Thymus (tissue), 14 donors: ENCODE measurements at places on chromosomes 12 and 14.
A peak's percentile ranks its signal among the peaks of the same experiment; 100 is the strongest.

DNA sequence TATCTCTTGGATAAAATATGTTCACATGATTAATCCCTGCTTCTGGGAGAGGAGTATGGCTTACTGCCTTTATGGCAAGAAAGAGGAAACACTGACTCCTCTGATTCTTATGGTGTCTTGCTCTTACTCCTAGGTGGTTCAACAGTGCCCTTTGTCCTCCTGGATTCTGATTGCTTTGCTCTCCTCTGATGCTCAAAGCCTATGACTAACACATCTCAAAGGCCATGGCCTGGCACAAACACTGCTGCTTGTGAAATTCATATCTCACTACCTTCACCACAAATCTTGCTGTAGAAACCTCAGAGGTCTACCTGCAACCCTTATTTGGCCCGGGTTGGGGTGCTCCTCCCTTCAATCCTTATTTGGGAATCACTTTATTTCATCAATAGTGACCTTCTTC, 217.2 kb downstream of the C12orf50 start:
- no peaks in the 10 kb centered on the region for H3K36me3 ChIP-seq
- H3K4me1 ChIP-seq = no peaks in the 10 kb centered on the region
- H3K4me3 ChIP-seq = no peak overlapping the region
- H3K27ac ChIP-seq = no peak overlapping the region
- H3K27me3 ChIP-seq = no peaks in the 10 kb centered on the region

- no peak for DNase-seq
- no peak overlapping the region for H3K27ac ChIP-seq
- H3K36me3 ChIP-seq = peaks cover 28% of the 10 kb centered on the region
- no peaks in the 10 kb centered on the region for H3K27me3 ChIP-seq
These were observed 26.4 kb downstream of the ARG2 start for GRCh38 chr14:67646131-67646530.

DNA sequence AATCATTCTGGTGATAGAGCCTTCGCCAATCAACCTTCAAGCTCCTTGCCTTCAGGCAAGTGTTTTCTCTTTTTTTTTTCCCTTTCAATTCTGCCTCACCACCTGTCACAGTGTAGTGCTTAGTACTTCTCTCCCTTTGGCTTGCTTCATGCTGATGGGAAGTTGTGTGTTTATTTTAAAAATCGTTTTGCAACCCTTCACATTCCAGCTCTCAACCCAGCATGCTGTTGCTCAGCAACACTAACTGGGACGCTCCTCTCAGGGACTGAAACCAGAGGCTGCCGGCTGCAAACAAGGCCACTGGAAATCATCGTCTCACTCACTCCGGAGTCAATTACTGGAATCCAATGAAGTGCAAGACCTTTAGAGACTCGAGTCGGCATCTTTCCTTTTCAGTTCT, 342.7 kb downstream of the PRKD1 start:
- H3K27me3 ChIP-seq = no peaks in the 10 kb centered on the region
- H3K27ac ChIP-seq = no peak overlapping the region
- no peak overlapping the region for H3K4me3 ChIP-seq
- no peaks in the 10 kb centered on the region for H3K4me1 ChIP-seq
- DNase-seq = no peak

GRCh38 chr12:40032433-40033241, 73.2 kb downstream of the SLC2A13 start:
- H3K4me3 ChIP-seq = no peak overlapping the region
- no peaks in the 10 kb centered on the region for H3K36me3 ChIP-seq
- no peak overlapping the region for H3K27ac ChIP-seq
- no peaks in the 10 kb centered on the region for H3K27me3 ChIP-seq
- H3K4me1 ChIP-seq = no peaks in the 10 kb centered on the region

DNA sequence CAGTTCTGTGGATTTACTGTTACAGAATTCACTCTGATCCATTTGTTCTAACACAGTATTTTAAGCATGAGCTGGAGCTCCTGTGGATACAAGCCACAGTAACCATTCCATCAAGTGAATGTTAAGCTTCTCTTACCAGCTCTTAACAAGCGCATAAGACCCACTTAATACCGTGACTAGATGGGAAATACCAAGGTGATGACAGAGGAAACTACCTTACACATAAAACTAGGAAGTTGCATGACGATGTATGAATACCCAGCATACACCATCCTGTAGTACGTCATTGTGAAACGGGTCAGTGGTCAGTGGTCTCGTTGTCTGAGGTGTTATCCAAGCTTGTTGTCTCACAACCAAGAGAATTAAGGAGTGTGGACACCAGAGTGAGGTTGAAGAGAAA, 2.0 kb upstream of the GALC start:
- no peaks in the 10 kb centered on the region for H3K36me3 ChIP-seq
- H3K27ac ChIP-seq = peak overlapping the region; percentile 61
- no peak for DNase-seq
- H3K4me3 ChIP-seq = no peak overlapping the region
- no peaks in the 10 kb centered on the region for H3K27me3 ChIP-seq
- peaks cover 12% of the 10 kb centered on the region for H3K4me1 ChIP-seq

DNA sequence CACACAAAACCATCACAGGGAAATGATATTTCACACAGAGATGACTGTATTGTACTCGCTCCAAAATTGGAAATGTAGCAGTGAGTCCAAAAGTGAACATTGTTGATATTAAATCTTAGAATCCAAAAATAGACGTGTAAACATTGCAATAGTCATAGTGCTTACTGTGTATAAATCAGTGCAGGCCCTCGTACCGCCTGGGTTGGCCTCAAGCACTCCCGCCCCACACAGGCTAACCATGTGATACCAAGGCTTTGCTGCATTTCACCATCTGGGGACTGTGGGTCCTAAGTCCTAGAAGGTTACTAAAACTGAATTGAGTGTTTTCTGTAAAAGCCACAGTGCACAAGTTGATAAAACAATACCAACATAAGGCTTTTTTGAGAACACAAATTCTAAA, 107.3 kb downstream of the PPP2R5E start:
- no peak overlapping the region for H3K27ac ChIP-seq
- no peaks in the 10 kb centered on the region for H3K36me3 ChIP-seq
- no peak for DNase-seq
- H3K27me3 ChIP-seq = no peaks in the 10 kb centered on the region
- no peaks in the 10 kb centered on the region for H3K4me1 ChIP-seq

DNA sequence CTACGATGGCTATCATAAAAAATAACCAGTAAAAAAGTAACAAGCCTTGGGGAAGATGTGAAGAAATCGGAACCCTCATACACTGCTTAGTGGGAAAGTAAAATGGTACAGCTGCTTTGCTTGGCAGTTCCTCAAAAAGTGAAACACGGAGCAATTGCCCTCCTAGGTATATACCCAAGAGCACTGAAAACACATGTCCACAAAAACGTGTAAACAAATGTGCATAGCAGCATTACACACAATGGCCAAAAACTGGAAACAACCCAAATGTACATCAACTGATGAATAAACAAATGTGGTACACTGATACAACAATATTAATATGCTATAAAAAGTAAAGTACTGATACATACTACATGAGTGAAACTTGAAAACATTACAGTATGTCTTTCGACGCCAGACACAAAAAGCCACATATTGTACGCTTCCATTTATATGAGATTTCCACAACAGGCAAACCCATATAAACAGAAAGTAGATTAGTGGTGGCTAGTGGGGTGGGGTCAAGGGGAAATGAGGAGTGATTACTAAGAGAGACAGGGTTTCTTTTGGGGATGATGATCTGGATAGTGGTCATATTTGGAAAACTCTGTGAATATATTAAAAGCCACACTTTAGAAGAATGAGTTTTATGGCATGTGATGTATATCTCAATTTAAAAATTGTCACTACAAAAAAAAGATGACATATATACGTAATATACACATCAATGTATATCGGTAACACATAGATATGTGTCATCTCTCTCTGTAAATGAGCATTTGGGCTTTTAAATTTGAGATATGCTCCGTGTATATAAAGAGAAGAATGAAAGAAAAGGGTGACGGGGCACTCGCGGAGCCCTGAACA, 996 bp downstream of the SLC41A2 start:
- no peaks in the 10 kb centered on the region for H3K36me3 ChIP-seq
- H3K4me3 ChIP-seq = peak overlapping the region; percentile 1
- peaks cover 10% of the 10 kb centered on the region for H3K27me3 ChIP-seq
- H3K27ac ChIP-seq = no peak overlapping the region
- DNase-seq = no peak
- peaks cover 15% of the 10 kb centered on the region for H3K4me1 ChIP-seq

DNA sequence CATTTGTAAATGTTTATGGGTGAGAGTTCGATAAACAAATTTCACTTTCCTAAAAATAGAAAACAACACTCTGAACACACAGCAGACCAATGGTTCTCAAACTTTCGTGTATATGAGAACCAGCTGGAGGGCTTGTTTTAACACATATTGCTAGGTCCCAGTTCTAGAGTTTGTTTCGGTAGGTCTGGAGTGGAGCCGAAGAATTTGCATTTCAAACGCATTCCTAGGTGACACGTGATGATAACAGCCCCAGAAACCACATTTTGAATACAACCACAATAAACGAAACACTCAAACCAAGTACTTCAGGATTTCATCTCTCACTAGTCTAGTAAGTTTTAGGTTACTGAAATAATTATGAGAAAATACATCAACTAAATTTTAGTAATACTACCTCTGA, 17.1 kb downstream of the SEC23A start:
- H3K27ac ChIP-seq = no peak overlapping the region
- no peaks in the 10 kb centered on the region for H3K4me1 ChIP-seq
- no peak for DNase-seq
- H3K36me3 ChIP-seq = peaks cover 28% of the 10 kb centered on the region

GRCh38 chr14:95234426-95234825, 77.1 kb upstream of the DICER1 start:
- H3K36me3 ChIP-seq = no peaks in the 10 kb centered on the region
- H3K27me3 ChIP-seq = no peaks in the 10 kb centered on the region
- no peak overlapping the region for H3K27ac ChIP-seq
- H3K4me1 ChIP-seq = no peaks in the 10 kb centered on the region
- no peak overlapping the region for H3K4me3 ChIP-seq

- no peak for DNase-seq
- no peaks in the 10 kb centered on the region for H3K36me3 ChIP-seq
- H3K4me1 ChIP-seq = no peaks in the 10 kb centered on the region
- no peaks in the 10 kb centered on the region for H3K27me3 ChIP-seq
- H3K27ac ChIP-seq = no peak overlapping the region
- no peak overlapping the region for H3K4me3 ChIP-seq
These were observed 332.5 kb downstream of the MED13L start for GRCh38 chr12:115944837-115945490.

DNA sequence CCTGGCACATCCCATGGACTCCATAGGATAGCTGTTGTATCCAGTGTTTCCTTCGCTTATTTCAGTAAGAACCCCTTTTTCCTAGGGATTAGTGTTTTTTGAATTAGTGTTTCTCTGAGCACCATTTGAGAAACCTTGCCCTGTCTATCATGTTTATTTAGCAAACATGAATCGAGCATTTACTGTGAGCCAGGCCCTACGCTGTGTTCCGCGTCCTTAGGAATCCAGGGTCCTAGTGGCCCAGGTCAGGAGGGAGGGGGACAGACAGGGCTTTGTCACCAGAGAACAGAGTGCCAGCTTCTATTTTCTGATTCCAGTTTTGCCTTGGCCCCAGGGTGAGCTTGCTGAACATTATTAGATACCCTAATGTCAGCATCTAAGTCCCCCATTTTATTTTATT, 2.5 kb downstream of the TEAD4 start:
- peaks cover 78% of the 10 kb centered on the region for H3K27me3 ChIP-seq
- no peak overlapping the region for H3K27ac ChIP-seq
- no peaks in the 10 kb centered on the region for H3K36me3 ChIP-seq
- H3K4me3 ChIP-seq = no peak overlapping the region
- H3K4me1 ChIP-seq = no peaks in the 10 kb centered on the region
- no peak for DNase-seq

DNA sequence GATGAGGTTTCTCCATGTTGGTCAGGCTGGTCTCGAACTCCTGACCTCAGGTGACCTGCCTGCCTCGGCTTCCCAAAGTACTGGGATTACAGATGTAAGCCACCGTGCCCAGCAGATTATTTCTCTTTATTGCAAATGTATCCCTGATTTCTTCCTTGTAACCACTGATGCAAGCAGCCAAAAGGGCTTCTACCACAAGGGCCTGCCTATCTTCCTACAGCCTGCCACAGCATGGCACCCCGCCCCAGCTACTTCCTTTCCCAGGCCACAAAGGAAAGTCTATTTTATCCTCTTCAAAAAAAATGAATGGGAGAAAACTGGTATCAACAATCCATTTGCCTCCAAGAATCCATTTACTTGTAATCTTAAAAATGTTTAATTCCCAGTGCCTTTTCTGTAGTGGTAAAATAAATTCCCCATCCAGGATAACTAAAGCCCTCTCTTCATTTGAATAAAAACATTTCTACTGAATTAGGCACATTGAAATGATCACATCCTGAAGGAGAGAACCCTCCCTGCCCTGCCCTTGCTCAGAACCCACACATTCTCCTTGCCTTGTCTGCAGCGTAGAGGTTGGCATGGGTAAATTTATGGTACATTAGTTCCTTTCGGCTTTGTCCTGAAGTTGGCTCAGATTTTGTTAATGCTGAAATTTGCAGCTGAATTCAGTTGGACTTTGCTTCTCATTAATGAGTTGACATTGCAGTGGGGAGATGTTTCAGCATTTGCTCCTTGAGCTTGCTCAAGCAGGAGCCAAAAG, 19.2 kb downstream of the GPHB5 start:
- no peaks in the 10 kb centered on the region for H3K36me3 ChIP-seq
- H3K4me3 ChIP-seq = no peak overlapping the region
- no peaks in the 10 kb centered on the region for H3K27me3 ChIP-seq

DNA sequence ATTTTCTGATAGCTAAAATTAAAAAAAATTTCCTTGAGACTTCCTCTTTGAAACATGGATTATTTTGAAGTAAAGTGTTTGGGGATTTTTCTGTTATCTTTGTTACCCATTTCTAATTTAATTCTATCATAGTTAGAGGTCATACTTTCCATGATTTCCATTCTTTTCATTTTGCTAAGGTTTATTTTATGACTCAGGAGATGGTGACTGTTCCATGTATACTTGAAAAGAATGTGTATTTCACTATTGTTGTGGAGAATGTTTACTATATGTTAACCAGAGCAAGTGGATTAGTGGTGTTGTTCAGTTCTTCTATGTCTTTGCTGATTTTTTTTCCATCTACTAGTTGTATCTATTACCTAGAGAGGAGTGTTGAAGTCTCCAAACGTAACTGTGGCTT, 250.5 kb upstream of the PELI2 start:
- no peak for DNase-seq
- no peaks in the 10 kb centered on the region for H3K4me1 ChIP-seq
- H3K36me3 ChIP-seq = no peaks in the 10 kb centered on the region
- no peak overlapping the region for H3K27ac ChIP-seq

- H3K27me3 ChIP-seq = no peaks in the 10 kb centered on the region
- no peak for DNase-seq
- no peak overlapping the region for H3K4me3 ChIP-seq
These were observed 92.0 kb downstream of the ITPR2 start for GRCh38 chr12:26740991-26741390.
